ENCODE measurements at places on chromosomes 4 and X.

DNA sequence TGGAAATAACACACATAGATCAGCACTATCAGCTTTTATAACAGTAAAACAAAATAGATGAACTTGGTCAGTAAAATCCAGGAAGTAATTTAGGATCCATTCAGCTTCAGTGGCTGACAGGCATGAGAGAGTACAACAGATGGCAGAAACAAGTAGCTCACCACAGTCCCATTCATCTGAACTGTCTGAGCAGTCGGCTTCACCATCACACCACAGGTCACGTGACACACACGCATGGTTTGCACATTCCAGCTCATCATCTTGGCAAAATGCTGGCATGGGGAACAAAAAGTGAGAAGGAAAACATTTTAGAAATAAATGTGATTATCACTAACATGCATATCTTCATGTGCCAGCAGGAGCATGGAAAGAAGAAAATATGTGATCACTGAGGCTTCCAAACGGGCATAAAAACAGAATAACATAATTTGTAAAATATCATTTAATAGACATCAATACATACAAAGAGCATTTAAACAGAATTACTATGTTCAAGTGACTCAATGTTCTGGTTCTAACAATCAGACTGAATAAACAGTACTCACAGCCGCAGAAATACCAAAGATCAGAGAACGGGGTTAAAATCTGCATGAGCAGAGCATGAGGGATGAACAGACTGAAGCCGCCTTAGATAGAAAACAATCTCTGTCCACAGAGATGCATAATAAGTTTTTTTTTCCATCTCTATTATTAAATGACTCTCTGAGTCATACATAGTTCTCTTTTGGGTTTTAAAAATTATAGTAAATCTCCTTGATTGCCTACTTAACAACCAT is 158.1 kb downstream of the ATP10D start:
- DNase-seq: no peak

DNA sequence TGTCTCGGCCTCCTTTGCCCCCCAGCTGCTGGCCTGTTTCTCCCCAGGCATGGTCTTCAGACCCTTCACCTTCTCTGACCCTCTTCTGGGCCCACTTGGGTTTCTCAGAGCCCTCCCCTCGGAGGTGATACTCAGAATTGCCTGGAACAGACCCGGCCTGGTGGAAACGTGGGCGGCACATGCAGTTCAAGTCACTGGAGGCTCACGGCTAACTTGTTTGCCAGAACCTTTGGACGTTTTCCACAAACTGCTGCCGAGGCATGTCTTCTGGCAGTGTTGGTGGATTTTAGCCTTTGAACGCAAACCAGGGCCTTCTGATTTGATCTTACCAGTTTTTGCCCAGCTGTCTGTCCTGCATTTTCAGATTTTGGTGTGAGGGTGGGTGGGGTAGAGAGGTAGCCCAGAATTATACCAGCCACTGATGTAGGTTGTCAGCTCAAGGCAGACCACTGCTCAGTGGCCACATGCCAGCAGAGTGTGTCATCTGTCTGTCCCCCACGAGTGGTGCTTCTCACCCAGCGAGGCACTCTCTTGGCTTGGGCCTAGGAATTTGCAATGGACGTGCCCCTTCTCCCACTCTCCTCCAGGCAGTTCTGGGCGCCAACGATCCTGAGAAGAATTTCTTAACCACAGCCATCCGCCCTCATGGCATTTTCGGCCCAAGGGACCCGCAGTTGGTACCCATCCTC is 32.5 kb upstream of the ZNF185 start:
- no peak for DNase-seq

DNA sequence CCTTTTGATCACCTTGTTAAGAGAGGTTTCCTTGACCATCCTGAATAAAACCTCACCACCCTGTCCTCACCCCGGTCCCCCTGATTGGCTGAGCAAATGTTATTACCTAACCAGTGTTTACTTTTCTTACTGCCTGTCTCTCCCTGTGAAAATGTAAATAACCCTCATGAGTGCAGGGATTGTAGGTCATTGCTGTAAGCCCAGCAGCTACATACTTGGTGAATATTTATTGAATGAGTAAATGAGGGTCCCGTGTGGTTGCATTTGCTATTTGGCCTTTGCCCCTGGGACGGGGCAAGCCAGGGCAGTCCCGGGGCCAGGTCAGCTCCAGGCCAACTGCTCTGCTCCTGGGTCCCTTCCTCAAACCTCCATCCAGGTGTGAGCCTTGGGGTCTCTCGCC is 55.5 kb upstream of the CLCN4 start:
- no peak for DNase-seq

DNA sequence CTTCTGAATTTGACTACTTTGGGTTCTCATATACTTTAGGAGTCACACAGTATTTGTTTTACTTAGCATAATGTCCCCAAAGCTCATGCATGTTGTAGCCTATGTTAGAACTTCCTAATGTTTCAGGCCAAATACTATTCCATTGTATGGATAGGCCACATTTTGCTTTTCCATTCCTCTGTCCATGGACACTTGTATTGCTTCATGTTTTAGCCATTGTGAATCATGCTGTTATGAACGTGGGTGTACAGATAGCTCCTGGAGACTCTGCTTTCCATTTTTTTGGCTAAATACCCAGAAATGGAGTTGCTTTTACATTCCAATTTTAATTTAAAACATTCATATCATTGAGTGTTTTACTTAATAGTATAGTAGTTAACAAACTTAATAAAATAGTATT is 54.5 kb downstream of the HTT start:
- DNase-seq: no peak

- no peak for DNase-seq
Measured at GRCh38 chr4:152106781-152107321, 346.0 kb upstream of the GATB start.

- DNase-seq: no peak
Measured at GRCh38 chr4:3318561-3319021, 25.8 kb downstream of the RGS12 start.

- peak; percentile 8 for DNase-seq
Measured at GRCh38 chr4:88737307-88737941, 39.8 kb upstream of the NAP1L5 start.

GRCh38 chr4:111595456-111595855 is 549.8 kb upstream of the FAM241A start:
- no peak for DNase-seq

DNA sequence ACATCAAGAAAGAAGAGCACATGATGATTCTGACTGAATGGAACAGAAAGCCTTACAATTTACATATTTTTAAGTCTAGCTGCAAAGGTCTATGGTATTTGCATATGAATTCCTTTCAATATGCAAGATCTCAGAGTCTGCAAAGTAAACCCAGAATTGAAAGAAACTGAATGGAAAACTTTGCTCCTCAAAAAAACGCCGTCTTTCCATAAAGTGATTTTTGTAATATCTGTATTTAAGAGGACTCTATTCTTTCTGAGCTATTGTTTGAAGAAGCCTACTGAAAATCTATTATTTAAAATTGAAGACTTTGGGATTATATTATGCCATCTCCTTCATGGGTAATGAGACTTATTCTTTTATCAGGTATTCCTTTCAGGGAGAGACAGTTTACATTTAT is 1894.4 kb downstream of the STIM2 start:
- no peak for DNase-seq

- DNase-seq: no peak
Measured at GRCh38 chr4:10063544-10064300, 42.4 kb upstream of the SLC2A9 start.

All from stimulated activated CD4-positive, alpha-beta T cell treated with anti-CD3 and anti-CD28 coated beads, TNF-alpha, amount 100 ng/mL, for 48 hours (primary cell).